Cortex of kidney (tissue), 1 donor: ENCODE measurements at places on chromosomes 5 and 9.

DNA sequence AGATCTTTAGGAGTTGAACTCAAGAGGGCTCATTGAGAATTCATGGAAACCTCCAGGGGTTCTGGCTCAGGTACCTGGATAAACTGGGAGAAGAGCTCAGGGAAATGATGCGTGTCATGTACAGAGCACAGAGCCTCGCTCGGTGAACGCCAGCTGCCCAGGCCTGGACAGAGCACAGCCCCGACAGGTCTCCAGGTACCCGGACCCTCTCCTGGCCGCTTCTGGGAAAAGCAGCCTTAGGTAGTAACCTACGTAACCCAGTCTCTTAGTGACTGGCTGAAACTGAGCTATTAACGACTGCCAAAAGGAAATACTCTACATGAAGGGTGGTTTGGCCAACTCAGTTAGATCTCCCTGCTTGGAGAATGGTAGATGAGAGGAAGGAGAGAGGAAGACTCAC lies 157.4 kb downstream of the TTLL11 start:
- DNase-seq, result no peak

- no peak for DNase-seq
Measured at GRCh38 chr5:109003928-109004327, 256.2 kb downstream of the FER start.

- no peak for DNase-seq
Measured at GRCh38 chr5:91312698-91313097, 70.4 kb downstream of the ARRDC3 start.

DNA sequence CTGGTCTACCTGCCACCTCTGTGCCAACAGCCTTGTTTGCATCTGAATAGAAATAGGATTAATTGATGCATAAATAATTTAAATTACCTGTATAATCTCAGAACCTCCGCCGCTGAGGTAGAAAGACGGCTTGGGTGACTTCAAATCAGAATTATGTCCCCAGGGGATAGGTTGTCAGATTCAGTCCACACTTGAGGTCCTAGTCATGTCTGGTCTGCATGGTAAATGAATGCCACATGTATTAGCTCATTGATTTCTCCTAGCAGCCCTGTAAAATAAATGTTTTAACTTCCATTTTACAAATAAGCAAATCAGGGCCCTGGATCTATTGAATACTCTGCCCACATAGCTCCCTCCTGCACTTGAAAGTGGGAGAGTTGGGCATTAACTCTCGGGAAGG lies 368.0 kb upstream of the WWC1 start:
- no peak for DNase-seq

- DNase-seq, result no peak
Measured at GRCh38 chr5:140249536-140249935, 53.4 kb downstream of the PFDN1 start.

DNA sequence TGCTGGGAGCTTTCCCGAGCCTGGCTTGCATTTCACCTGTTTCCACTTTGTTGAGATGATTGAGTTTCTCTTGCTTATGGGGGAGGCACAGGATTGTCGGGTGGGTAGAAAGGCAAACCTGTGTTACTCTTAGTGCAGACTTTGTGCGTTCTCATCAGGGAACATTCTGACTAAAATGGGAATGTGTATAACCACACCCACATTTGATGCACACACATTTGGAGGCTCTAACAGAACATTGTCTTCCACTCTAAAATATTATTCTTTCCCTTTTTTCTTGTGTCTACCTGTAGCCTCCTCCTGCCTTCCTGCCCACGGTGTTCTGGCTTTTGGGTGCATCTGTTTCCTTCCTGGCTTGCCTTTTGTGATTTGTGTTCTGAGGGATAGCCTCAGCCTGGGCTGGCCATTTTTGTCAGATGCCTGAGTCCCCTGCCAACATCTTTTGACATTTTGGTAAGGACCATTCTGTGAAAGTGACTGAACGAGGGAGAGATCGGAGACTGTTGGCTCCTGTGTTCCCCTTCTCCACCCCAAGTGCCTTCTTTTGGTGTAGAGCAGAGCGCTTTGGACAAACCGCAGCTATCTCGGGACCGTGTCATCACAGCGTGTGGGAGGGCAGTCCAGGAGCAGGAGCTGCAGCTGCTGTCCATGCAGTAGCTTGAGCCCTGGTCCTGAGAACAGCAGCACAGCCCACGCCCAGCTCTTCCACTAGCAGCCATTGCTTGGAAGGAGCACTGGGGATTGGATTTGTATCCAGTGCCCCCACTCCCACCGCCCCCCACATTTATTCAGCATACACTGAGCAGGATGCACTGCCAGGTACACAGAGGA lies 101.4 kb downstream of the ARHGAP26 start:
- no peak for DNase-seq

DNA sequence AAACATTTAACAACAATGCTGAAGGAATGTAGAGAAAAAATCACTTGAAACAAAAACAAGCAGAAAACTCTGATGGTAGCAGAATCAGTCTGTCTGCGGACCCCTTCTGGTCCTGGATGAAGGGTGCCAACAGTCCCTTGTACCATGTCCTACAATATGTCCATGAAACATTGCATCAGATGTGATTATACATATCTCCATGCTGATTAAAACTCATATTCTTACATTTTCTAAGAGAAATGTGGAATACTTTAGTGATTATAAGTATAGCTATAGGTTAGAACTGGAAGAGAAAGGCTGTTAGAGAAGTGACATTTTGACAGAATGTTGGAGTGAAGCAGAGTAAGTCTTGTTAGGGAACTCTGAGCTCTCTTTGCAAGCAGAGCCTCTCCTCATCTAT lies 286.1 kb downstream of the SH3GL2 start:
- no peak for DNase-seq

DNA sequence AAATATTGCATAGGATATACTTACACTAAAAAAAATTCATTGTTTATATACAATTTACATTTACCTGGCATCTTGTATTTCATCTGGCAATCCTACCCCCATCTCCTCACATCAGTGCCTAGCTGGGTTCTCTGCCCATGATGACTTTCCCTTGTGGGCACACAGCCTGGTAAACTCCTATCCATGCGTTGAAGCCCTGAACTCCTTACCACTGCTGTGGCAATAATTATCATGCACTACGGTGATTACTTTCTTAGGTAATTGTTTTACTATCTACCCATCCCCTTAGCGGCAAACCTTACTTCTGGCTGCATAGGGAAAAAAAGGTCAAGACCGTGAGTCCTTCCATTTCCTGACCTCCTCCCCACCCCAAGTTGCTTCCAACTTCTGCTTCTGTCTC lies 63.6 kb upstream of the DAB2IP start:
- DNase-seq, result no peak

- no peak for DNase-seq
Measured at GRCh38 chr9:104950838-104951237, 22.9 kb upstream of the ABCA1 start.

GRCh38 chr5:133404724-133405123 lies 207.6 kb downstream of the FSTL4 start:
- DNase-seq, result no peak

DNA sequence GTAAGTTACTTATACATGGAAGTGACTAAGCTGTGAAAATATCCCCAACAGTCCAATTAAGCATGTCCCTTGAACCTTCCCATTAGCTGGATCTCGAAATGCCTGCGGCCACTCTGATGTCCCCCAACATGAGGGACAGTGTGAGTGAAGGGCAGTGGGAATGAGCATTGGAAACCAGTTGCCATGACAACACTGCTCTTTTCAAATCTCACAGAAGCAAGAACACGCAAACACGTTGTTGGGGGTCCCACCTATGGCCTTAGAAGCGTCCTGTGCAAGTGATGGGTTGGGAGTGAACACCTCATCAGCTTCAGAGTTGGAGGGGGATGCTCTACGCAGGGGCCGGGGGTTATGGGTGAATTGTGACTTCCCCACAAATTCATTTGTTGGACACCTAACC lies 205.9 kb downstream of the NXNL2 start:
- DNase-seq, result no peak

DNA sequence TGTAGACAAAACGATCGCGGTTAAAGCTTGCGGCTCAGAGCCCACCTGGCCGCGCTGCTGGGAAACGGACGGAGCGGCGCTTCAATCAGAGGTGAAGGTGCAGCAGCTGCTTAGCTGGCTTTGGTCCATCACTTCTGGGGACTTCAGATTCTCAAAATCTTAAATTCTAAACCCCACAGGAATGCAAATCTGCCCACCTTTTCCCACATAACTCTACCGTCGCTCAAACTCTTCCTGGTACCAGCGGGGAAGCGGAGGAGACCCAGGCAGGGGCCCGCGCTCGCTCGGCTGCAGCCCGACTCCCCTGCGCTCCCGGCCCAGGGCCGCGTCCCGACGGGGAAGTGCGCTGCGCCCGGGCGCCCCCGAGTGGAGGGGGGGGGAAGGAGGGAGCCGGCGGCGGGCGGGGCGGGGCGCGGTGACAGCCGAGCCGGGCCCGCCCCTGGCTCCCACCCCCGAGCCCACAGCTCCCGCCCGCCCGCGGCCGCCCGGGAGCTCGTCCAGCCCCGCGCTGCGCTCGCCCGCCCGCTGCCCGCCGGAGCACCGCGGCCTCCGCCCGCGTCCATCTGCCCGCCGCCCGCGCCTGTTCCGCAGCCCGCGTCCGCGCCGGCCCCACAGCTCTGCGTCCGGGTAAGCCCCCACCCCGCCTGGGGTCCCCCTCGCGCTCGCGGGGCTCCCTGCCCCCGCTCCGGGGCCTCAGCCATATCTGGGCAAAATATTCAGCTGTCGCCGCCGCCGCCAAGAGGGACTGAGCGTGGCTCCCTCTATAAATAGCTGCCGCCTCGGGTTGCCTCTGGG lies at the start of gene TMOD1:
TMOD1 (plus strand) TSS at position 490 of the 795 bp plus-strand sequence. CDS start 22,523 bp downstream, outside the sequence.
- DNase-seq, result no peak

- DNase-seq, result no peak
Measured at GRCh38 chr9:80994892-80995291, 694.5 kb downstream of the TLE1 start.

DNA sequence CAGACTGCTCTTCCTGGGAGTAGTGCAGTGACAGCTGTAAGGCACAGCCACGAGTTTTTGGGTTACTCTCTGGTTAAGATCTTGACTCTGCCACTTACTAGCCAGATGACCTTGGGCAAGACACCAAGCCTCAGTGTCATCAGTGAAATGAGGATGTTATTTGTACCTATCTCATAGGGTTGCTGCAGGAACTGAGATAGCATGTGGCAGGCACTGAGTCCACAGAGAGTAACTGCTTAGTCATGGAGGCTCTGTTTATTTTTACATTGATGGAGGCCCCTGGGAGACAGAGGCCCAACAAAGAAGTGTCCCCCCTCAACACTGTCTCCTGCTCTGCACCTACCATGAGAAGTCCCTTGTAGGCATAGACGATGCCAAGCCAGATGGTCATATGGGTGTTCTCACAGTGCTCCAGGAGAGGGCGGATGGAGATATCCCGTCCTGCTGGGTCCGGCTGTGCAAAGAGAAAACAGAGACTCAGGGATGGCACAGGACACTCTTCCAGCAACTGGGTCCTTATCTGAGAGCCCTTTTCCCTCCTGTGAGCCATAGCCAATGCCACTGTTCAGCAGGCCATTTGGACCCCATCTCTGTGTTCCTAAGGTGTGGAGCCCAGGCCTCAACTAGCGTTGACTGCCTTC lies 55.4 kb upstream of the TBC1D2 start:
- DNase-seq, result no peak

DNA sequence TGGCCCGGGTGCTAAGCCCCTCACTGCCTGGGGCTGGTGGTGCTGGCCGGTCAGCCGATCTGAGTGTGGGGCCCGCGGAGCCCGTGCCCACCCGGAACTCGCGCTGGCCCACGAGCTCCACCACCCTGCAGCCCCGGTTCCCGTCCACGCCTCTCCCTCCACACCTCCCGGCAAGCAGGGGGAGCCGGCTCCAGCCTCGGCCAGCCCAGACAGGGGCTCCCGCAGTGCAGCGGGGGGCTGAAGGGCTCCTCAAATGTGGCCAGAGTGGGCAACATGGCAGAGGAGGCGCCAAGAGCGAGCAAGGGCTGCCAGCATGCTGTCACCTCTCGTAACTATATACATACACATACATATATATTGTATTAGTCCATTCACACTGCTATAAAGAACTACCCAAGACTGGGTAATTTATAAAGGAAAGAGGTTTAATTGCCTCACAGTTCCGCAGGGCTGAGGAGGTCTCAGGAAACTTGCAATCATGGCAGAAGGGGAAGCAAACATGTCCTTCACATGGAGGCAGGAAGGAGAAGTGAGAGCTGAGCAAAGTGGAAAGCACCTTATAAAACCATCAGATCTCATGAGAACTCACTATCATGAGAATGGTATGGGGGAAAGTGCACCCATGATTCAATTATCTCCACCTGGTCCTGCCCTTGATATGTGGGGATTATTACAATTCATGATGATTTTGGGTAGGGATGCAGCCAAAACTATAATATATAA lies 56.8 kb downstream of the LIX1 start:
- DNase-seq, result no peak

GRCh38 chr5:148446611-148447010 lies 62.9 kb downstream of the FBXO38 start:
- no peak for DNase-seq

DNA sequence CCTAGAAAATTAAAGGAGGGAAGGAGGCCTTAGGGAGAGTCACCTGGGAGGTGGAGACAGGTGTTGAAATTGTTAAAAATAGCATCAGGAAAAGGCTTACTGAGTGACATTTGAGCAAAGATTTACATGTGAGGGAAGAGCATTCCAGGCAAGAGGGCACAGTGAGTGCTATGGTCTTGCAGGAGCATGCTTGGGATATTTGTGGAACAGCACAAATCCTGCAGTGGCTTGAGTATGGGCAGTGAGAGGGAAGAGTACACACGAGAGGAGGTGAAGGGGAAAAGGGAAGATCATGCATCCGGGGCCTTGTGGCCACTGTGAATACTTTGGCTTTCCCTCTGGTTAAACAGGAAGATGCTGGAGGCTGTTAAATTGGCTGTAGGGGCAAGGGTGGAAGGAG lies 36.6 kb downstream of the ACER2 start:
- DNase-seq, result no peak

DNA sequence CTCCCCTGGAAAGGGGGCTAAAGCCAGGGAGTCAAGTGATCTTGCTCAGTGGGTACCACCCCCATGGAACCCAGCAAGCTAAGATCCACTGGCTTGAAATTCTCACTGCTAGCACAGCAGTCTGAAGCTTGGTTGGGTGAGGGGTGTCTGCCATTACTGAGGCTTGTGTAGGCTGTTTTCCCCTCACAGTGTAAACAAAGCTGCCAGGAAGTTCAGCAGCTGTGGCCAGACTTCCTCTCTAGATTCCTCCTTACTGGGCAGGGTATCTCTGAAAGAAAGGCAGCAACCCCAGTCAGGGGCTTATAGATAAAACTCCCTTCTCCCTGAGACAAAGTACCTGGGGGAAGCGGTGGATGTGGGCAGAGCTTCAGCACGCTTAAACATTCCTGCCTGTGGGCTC lies 17.1 kb upstream of the EPB41L4A start:
- DNase-seq, result no peak

DNA sequence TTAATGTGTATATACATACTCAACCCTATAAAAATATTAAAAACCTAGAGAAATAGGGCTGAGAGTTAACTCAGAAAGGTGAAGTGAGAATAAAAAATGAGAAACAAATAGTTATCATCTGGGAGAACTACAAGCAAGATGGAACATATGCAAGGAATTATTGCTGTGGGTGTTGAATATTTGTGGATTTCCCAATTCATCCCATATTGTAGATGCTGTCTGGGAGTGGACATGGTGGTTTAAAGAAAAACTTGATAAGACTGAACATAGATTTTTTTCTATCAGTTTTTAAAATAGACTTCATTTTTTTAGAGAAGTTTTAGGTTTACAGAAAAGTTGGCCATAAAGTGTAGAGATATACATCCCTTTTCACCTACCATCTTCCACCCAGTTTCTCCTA lies 263.5 kb downstream of the SPATA31D1 start:
- no peak for DNase-seq
